T47D (cell line): ENCODE measurements at places on chromosomes 16 and 17.
A peak's percentile ranks its signal among the peaks of the same experiment; 100 is the strongest.

GRCh38 chr16:55037046-55037445 lies 106.4 kb downstream of the IRX5 start:
- no peak for DNase-seq

DNA sequence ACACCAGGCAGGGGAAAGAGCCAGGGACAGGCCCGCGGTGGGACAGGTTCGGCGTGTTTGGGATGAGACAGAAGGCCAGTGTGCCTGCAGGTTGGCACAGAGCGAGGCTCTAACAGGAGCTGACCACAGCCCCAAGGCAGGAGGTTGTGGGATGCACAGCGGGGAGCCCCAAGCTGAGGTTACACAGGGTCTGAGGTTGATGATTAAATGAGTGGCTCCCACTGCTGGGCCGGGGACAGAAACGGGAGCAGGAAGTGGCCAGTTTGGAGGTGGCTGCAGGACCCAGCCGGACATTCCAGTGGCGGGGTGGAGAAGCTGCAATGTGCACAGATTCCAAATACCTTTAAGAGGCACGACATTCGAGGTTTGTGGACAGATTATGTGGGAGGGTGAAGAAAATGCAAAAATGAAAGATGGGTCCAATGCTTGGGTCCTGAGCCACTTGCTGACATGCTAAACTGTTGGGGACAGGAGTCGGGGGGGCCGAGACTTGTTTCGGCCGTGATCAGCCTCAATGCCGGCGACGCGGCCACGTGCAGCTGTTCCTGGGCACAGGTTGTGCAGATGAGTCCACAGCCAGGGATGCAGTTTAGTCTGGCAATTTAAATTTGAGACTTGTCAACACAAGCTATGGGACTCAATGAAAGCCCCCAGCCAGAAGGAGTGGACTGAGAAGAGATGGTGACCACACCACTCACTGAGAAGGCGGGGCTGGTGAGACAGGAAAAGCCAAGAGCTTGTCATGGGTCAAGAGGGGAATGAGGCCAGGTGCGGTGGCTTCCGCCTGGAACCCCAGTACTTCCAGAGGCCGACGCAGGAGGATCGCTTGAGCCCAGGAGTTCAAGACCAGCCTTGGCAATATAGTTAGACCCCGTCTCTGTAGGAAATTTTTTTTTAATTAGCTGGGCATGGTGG lies 8.7 kb downstream of the ENPP7 start:
- DNase-seq = peak; percentile 64

GRCh38 chr17:19539841-19540311 lies 6.2 kb downstream of the SLC47A1 start:
- no peak for DNase-seq

DNA sequence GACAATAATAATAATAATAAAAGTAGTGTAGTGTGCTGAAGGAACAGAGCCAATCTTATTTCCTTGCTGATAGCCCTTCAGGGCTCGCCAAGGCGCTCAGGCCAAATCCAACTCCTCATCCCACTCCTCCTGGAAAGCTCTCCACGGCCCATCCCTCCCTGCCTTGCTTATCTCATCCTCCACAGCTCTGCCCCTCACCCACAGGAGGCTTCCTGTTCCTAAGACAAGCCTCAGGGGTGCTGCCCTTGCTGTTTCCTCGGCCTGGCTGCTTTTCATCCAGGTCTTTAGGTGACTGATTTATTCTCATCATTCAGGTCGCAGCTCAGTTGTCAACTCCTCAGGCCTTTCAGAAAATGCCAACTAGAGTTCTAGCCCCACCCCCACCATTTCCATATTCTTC lies 11.2 kb downstream of the GTF3C1 start:
- DNase-seq = no peak

- DNase-seq = peak; percentile 45
These were observed 8.4 kb upstream of the PPP1R1B start for GRCh38 chr17:39618246-39618913.

DNA sequence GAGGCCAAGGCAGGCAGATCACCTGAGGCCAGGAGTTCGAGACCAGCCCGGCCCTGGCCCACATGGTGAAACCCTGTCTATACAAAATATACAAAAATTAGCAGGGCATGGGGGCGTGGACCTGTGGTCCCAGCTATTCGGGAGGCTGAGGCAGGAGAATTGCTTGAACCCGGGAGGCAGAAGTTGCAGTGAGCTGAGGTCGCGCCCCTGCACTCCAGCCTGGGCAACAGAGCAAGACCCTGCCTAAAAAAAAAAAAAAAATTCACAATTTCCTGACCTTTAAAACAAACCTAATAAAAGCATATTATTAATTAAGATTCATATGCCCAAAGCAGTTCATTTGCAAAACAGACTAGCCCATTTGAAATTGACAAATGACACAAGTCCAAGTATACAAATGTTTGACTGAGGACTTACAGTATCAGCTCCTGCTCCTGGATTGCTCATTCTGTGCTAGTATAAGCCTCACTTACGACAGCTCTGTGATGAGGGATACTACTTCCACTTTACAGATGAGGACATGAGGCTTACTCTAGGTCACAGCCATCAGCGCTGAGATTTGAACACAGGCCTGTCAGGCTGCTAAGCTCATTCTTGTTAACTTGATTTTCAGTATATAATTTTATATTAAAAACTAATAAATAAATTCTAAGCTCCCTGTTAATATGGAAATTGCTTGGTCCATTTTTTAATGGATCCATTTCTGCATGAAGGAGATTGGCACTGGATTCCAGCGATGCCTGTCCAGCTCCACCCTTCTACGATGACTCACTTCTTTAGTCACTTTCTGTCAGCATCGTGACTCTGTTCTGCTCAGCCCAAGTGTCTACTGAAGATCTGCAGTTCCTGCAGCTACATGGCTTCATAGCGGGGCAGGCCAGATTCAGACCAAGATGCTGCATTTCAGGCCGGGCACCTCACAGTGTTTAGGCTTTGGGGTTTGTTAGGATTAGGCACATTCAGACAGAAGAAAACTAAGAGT lies 88.2 kb downstream of the WDR59 start:
- no peak for DNase-seq
